ENCODE measurements at places on chromosomes 1 and 21. TPM values are rescaled to one million over a fixed set of nuclear protein-coding genes. Genes with fewer than 3 reads are reported as not detected.

The APP gene
- 480 TPM for total RNA-seq

The ZC3H11A gene
- 84.5 TPM for total RNA-seq

- no peak overlapping the region for H3K4me3 ChIP-seq
- H3K27me3 ChIP-seq, result no peaks in the 10 kb centered on the region
- peaks cover 9% of the 10 kb centered on the region for H3K4me1 ChIP-seq
- DNase-seq, result no peak
- H3K36me3 ChIP-seq, result no peaks in the 10 kb centered on the region
- H3K27ac ChIP-seq, result no peak overlapping the region
These were observed 26.6 kb downstream of the AK4 start for GRCh38 chr1:65174585-65174984.

DNA sequence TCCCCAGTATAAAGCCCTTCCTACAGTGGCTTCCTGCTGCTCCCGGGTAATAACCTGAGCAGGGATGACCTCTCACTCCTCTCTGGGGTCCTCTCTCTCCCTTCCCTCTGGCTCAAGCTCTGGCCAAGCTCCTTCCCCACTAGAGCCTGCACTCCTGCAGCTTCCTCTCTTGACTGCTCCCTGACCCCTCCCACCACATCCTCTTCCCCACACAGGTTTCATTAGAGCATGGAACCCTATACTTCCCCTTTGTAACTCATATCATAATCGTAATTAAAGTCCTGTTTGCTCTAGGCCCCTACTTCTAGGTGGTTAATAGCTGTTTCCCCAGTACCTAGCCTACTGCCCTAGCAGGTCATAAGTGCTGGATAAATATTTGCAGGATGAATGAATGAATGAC lies 146.2 kb downstream of the C1orf21 start:
- no peak overlapping the region for H3K4me3 ChIP-seq
- no peaks in the 10 kb centered on the region for H3K36me3 ChIP-seq
- H3K4me1 ChIP-seq, result peaks cover 21% of the 10 kb centered on the region

- DNase-seq, result no peak
- H3K27me3 ChIP-seq, result peaks cover 7% of the 10 kb centered on the region
- no peaks in the 10 kb centered on the region for H3K36me3 ChIP-seq
- H3K27ac ChIP-seq, result no peak overlapping the region
- peaks cover 4% of the 10 kb centered on the region for H3K4me1 ChIP-seq
- no peak overlapping the region for H3K4me3 ChIP-seq
These were observed 5.1 kb upstream of the EPHB2 start for GRCh38 chr1:22705586-22705985.

DNA sequence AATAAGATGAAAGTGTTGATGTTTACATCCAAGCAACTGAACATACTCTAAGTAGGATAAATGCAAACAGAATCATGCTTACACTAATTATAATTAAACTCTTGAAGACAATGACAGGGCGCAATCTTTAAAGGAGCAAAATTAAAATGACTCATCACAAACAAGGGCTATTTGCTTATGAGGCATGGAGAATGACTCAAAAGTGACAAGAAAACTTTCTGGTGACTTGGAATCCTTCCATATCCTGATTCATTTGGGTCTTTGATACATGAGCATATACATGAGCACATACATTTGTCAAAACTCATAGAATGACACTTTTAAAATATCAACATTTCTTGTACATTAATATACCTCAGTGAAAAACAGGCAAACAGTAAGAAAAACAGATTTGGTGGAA lies 1632.3 kb downstream of the KCNT2 start:
- H3K4me3 ChIP-seq, result no peak overlapping the region
- no peak overlapping the region for H3K27ac ChIP-seq
- H3K36me3 ChIP-seq, result no peaks in the 10 kb centered on the region
- no peaks in the 10 kb centered on the region for H3K4me1 ChIP-seq
- DNase-seq, result no peak

DNA sequence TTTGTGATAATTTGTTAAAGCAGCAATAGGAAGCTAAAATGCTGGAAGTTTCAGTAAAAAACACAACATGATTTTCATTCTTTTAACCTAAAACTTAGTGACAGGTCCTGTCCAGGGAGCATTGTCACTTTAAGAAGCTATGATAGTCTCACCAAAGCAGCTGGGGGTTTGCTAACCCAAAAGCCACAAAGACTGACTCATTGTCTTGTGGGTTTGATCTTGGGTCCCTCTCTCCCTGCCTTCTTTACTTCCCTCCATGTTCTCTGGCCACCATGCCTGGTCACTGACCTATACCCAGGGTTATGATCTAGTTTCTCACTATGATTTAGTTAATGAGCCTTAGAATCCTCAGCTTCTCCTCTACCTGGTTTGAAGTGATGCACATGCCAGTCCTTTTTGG lies 213.5 kb upstream of the PTGFR start:
- H3K36me3 ChIP-seq, result no peaks in the 10 kb centered on the region
- H3K4me3 ChIP-seq, result no peak overlapping the region
- DNase-seq, result no peak
- no peaks in the 10 kb centered on the region for H3K27me3 ChIP-seq
- no peaks in the 10 kb centered on the region for H3K4me1 ChIP-seq

DNA sequence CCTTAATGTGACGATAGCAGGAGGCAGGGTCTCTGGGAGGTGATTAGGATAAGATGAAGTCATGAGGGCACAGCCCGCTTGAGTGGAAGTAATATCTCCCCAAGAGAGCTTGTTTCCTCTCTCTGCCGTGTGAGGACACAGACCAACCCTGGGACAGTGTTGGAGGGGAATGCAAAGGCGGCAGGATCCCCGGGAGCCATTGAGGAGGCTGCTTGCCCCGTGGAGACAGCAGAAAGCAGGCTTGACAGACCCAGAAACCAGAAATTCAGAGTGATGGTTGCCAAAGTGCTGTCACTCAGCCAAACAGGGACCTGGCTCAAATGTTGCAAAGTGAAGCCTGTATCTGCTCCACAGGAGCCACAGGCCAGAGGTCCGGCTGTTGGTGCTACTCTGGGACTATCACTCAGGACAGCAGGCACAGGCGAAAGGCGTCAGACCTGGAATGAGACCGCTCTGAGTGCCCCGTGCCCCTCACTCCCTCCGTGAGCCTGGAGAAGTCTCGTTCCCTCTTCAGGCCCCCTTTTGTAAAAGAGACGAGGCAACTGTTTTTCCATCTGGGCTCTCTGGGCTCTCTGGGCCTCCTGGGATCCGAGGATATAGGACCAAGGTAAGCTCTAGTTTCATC lies 96.6 kb upstream of the VANGL1 start:
- peaks cover 5% of the 10 kb centered on the region for H3K4me1 ChIP-seq
- no peaks in the 10 kb centered on the region for H3K27me3 ChIP-seq
- no peak overlapping the region for H3K4me3 ChIP-seq

GRCh38 chr1:216462066-216462775 lies 39.0 kb upstream of the USH2A start:
- H3K36me3 ChIP-seq, result no peaks in the 10 kb centered on the region
- no peak overlapping the region for H3K27ac ChIP-seq
- no peaks in the 10 kb centered on the region for H3K4me1 ChIP-seq
- no peaks in the 10 kb centered on the region for H3K27me3 ChIP-seq
- H3K4me3 ChIP-seq, result no peak overlapping the region
- DNase-seq, result no peak

GRCh38 chr1:93255222-93256079 lies 74.9 kb downstream of the CCDC18 start:
- DNase-seq, result no peak
- H3K36me3 ChIP-seq, result no peaks in the 10 kb centered on the region
- no peaks in the 10 kb centered on the region for H3K4me1 ChIP-seq
- no peak overlapping the region for H3K4me3 ChIP-seq
- no peaks in the 10 kb centered on the region for H3K27me3 ChIP-seq
- no peak overlapping the region for H3K27ac ChIP-seq

DNA sequence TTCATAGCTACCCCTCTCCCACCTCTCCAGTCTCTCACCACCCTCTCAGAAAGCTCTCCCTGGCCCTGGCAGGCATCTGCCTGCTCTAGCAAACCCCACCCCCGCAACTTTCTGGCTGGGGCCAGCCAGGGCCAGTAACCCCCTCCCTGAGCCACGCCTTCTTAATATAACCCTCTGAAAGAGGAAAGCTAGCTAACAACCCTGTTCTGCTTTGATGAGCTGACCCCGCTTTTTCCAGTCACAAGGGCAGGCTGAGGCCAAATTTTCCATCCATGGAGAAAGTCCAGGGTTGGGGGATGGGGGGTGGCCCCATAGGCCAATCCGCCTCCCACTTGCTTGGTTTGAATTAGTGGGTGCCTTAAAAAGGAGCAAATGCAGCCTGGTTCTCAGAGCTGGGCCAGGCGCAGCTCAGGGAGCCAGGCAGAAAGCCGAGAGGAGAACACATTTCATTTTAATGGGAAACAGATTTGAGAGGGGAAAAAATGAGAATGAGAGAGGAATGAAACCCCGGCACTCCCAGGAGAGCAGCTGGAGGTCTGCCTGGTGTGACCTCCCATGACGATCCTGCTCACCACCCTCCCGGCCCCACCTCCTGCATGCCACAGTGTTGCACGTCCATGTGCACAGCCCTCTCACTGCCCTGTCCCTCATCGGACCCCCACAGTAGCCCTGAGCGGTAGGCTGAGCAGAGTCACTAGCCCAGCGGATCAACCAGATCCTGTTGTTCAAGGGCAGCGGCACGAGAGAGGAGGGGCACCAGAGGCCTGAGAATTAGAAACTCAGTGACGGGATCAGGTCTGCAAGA lies 62.3 kb downstream of the OPTC start:
- peak overlapping the region; percentile 42 for H3K27ac ChIP-seq
- H3K4me1 ChIP-seq, result peaks cover 18% of the 10 kb centered on the region
- no peak overlapping the region for H3K4me3 ChIP-seq
- H3K27me3 ChIP-seq, result no peaks in the 10 kb centered on the region

- H3K27ac ChIP-seq, result peak overlapping the region; percentile 86
- DNase-seq, result no peak
- peak overlapping the region; percentile 73 for H3K4me3 ChIP-seq
- no peaks in the 10 kb centered on the region for H3K27me3 ChIP-seq
- peaks cover 42% of the 10 kb centered on the region for H3K36me3 ChIP-seq
- H3K4me1 ChIP-seq, result peaks cover 16% of the 10 kb centered on the region
These were observed 896 bp downstream of the LYSMD1 start for GRCh38 chr1:151164732-151165280.

DNA sequence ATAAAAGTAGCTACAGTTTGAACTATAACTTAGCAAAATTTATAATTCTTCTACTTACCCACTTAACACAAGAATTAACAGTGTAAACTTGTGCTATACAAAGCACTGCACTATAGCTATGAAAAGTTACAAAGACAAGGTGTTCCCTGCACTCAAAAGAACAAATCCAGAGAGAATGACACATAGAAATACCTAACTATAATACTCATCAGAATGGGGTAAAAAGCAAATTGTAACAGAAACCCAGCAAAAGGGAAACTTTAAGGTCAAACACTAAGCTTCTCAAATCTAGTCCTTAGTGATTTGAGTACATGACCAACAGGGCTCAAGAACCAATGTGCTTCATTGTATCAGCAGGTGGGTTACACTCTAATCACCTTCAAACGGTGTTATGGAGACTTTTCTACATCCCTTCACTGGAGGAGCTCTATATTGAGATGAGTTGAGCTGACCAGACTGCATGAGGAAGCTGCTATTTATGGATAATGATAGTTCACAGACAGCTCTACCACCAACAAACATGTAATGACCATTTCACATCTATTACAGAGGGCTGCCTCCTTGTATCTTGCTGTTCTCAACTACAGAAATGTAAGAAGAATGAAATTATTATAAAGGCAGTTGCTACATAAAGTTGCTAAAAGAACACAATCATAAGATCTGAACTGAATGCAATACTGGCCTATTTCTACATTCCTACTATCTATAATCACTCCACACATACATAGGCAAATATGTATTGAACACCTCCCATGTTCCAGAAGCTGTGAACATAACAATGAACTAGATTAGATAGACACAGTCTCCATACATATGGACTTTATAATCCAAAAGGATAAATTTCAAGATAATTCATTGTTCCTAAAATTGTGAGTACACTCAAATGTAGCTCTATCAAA lies 47.6 kb downstream of the PIK3R3 start:
- no peak for DNase-seq
- no peaks in the 10 kb centered on the region for H3K36me3 ChIP-seq
- no peak overlapping the region for H3K27ac ChIP-seq
- no peak overlapping the region for H3K4me3 ChIP-seq
- H3K27me3 ChIP-seq, result no peaks in the 10 kb centered on the region

- no peaks in the 10 kb centered on the region for H3K4me1 ChIP-seq
- no peak overlapping the region for H3K4me3 ChIP-seq
- no peaks in the 10 kb centered on the region for H3K27me3 ChIP-seq
- no peak overlapping the region for H3K27ac ChIP-seq
These were observed 26.4 kb downstream of the UTP25 start for GRCh38 chr1:209854196-209854595.

DNA sequence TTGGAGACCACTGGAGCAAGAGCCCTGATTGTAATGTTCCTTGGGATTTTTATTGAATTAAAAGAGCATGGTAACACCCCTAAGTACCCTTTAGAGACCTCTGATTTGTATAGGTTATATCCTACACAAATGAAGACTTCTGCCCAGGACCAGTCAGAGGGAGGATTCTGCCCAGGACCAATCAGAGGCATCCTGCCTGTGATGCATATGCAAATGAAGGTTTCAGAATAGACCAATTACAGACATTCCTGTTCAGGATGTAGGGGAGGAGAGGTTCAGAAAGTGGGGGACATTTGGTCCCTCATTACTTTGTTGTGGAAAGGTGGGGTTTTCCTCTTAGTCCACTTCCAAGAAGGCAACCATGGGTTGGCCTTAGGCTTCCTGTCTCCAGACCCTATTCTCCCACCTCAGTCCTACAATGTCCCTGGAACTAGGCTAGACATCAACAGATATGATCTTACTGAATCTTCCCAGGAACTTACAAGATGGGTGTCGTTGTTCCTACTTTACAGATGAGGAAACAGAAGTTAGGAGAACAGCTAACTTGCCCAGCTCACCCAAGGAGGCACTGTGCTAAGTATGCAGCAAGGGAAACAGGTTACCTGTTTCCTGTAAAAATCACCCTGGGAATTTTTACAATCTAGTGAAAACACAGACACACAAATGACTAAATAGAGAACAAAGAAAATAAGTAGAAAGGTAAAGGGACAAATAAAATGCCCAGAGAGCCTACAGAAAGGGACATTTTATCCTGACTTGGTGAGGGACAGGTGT lies 36.8 kb upstream of the SFPQ start:
- H3K27me3 ChIP-seq, result no peaks in the 10 kb centered on the region
- H3K27ac ChIP-seq, result no peak overlapping the region
- H3K4me1 ChIP-seq, result no peaks in the 10 kb centered on the region

DNA sequence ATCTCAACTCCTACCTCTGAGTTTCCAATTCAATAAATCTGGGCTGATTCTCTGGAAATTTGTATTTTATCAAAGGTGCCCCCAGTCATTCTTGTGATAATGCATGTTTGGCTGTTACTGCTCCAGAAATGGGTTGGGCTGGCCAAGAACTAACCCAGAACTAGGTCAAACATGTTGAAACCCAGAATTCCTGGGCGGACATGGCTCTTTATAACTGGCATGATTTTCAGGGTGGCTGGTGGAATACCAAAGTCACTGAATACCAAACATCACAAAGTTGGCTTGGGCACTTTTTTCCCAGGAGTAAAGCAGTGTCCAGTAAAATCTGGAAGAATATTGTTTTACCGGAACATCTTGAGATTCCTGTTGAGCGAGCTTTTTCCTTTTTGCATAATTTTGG lies 89.4 kb upstream of the S1PR1 start:
- H3K4me3 ChIP-seq, result no peak overlapping the region
- peaks cover 10% of the 10 kb centered on the region for H3K4me1 ChIP-seq
- no peak overlapping the region for H3K27ac ChIP-seq
- no peak for DNase-seq
